Activated naive CD4-positive, alpha-beta T cell treated with anti-CD3 and anti-CD28 coated beads, Interleukin-2, amount 50 U/mL, for 72 hours (primary cell): ENCODE measurements at places on chromosomes 3 and 15. TPM values are rescaled to one million over a fixed set of nuclear protein-coding genes. Genes with fewer than 3 reads are reported as not detected.

DNA sequence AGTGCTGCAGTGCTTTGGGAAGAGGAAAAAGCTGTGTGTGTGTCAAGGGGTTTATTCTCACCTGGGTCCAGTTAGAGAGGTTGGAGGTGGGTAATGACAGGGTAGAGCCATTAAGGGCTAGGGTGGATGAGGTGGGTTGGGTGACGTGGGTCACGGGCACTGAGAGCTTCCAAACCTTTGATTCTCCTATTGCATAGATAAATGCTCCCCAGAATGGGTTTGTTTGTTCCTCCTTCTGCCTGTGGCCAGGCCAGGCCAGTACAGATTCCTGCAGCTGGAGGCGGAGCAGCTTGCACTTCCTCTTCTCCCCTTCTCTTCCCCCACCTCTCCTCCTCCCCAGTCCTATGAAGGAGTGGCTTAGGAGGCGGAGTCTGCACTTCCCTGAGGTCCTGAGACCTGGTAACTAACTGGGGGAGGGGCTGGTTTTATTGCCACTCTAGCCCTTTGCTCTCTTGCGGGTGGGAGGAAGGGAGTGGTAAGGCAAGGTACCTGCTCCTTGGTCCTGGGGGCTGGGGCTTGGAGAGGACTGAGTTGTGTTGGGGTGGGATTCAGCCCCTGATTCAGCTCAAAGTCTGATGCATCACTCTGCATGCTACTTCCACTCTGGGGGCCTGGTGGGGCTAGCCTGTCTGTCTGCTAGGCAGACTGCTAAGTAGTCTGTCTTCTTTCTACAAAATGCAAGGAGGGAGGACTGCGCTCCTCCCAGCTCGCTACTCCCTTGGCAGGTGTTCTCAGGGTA lies 3.5 kb downstream of the SPINT1 start:
- no peak for DNase-seq

GRCh38 chr15:51876169-51876568 lies 46.7 kb downstream of the TMOD3 start:
- DNase-seq = no peak

GRCh38 chr15:27358751-27359434 lies 387.9 kb downstream of the GABRG3 start:
- no peak for DNase-seq

GRCh38 chr15:60372227-60372626 lies 25.6 kb downstream of the ANXA2 start:
- DNase-seq = no peak

DNA sequence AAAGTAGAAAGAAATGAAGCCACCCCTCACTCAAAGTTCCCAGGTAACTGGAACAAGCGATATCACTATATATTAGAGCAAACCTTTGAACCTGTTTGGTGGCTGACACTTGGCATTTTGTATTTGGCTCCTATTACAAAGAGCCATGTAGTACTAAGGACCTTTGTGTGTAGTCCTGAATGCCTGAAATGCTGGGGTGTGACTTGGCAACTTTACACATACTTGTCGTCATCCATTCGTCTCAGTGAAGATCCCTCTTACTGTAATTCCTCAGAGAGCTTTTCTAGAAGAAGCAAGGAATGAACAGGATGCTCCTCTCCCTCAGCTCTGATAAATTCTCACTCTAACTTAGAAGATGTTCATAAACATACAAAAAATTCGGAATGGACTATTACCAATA lies 216.1 kb upstream of the CDIN1 start:
- DNase-seq = no peak

The ERC2 gene
- total RNA-seq = not detected

The RBP2 gene
- total RNA-seq = not detected

The SLC12A1 gene
- total RNA-seq = not detected

DNA sequence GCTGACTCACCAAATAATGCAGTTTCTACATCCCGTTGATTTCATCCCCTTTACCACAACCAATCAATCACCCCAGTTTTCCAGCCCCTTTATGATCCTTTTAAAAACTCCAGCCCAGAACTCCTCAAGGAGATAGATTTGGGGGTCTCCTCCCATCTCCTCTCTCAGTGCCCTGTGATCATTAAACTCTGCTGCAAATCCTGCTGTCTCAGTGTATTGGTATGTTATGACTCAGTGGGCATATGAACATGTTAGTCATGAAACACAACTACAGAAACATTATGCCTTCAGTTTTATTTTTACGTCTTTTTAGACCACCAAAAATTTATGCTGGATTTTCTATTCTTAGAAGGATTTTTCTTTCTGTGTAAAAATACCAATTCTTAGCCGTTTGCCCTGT lies 213.7 kb downstream of the DIPK2A start:
- DNase-seq = no peak

GRCh38 chr3:65251375-65251774 lies 563.6 kb upstream of the ADAMTS9 start:
- no peak for DNase-seq

The GOLGA6A gene
- total RNA-seq = not detected

The SI gene
- total RNA-seq = not detected

GRCh38 chr3:115475178-115476041 lies 147.9 kb upstream of the GAP43 start:
- no peak for DNase-seq

DNA sequence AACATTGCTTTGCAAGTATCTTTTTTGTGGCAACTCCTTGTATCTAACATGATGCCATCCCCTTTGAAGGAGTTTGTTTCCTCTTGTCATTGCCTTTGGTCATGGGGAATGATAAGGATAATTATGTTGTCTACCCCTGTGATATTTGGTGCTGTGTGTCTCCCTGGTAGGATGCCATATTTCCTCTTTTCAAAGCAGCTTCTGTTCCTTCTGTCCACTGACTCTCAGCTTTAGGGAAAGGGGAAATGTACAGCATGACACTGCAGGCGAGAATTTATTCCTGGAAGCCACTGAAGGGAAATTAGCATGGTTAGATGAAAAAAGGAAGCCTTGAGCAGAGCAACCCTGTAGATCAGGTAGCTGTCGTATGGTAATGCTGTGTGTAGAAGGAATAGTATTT lies 576.7 kb downstream of the CADM2 start:
- DNase-seq = no peak

DNA sequence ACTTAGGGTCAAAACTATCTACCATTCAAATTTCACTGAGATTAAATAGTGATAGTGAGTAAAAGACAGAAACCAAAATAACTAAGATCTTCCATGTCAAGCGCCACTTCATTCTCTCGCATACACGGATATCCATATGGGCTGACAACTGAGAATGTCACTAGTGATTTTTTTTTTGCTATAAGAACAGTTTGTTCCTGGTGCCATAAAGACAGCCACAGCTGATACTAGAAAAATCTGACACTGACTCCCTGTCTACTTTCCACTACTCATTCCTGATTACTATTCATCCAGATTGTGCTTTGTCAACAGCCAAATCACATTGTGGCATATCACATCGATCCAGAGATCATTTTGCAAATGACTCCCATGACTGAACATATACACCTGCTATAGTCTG lies 45.8 kb upstream of the CDAN1 start:
- no peak for DNase-seq

- no peak for DNase-seq
Measured at GRCh38 chr3:31390466-31390865, 142.3 kb upstream of the STT3B start.
